ENCODE measurements at places on chromosomes 16 and 17. TPM values are rescaled to one million over a fixed set of nuclear protein-coding genes. Genes with fewer than 3 reads are reported as not detected.

Gene STXBP4
- 16.1 TPM for total RNA-seq

DNA sequence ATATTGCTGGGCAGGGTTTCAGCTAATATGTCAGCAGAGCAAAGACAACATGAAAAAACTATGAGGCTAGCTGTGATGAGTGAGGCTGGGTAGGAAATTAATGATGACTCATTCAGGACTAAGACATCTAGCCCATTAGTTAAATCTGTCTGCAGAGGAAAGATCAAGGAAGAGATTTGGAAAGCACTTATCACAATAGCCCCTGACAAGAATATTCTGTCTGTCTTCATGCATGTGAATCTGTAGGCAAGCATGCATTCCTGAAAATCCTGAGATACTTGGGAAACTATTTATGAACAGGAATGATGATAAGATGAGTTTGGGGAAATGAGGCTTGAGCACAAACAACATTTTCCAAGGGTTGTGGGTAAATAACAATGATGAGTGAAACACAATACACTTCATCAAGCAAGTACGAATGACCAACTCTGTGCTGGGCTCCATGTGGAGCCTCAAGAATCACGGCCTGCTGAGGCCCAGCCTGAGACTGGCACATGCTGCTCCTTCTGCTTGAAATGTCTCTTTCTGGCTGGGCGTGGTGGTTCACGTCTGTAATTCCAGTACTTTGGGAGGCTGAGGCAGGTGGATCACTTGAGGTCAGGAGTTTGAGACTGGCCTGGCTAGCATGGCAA is 96.5 kb upstream of the ASIC2 start:
- no peak for DNase-seq

Gene RRAD
- 1.1 TPM for total RNA-seq

Gene CHST6
- total RNA-seq, result 1.1 TPM

- DNase-seq, result no peak
These were observed 30.6 kb downstream of the ASIC2 start for GRCh38 chr17:33262266-33263123.

GRCh38 chr16:55834049-55834448 is 1.2 kb upstream of the CES1 start:
- no peak for DNase-seq

DNA sequence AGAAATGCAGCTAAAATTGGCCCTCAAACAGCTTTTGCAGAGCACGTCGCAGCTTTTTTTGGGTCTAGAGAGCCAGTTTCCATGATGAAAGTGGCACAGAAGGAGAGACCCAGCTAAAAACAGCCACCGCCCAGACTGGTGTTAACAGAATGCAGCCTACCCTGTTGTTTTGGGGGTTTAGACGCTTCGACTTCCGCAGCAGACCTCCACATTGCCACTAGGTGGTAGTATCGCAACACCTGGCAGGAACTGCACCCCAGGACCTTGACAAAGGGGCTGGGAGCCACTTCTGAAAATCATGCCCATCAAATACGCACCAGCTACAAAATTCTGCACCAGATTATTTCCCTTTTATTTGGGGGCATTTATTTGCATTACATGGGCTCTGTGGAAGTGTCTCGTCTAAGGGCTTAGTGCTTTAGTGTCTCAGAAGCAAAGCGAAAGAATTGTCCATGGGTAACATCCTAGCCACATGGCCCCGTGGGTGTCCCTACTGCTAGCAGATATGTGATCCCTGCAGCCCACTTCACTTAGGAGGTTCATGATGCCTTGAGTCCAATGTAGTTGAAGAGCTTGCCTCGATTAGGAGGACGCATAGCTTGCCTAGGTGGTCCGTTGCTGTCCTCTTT is 167.1 kb downstream of the HAPSTR1 start:
- DNase-seq, result peak; percentile 44

Gene C16orf96
- 0.19 TPM for total RNA-seq

GRCh38 chr17:70242781-70243437 is 73.6 kb downstream of the KCNJ2 start:
- DNase-seq, result no peak

Gene GPR139
- not detected for total RNA-seq

- DNase-seq, result no peak
These were observed 6.6 kb downstream of the NDRG4 start for GRCh38 chr16:58506241-58507194.

Gene HS3ST3B1
- 1.9 TPM for total RNA-seq

Gene SEBOX
- total RNA-seq, result not detected

GRCh38 chr16:73616166-73616753 is 568.3 kb upstream of the ZFHX3 start:
- peak; percentile 19 for DNase-seq

- no peak for DNase-seq
These were observed 1.0 kb downstream of the ZNF319 start for GRCh38 chr16:57999366-57999970.

DNA sequence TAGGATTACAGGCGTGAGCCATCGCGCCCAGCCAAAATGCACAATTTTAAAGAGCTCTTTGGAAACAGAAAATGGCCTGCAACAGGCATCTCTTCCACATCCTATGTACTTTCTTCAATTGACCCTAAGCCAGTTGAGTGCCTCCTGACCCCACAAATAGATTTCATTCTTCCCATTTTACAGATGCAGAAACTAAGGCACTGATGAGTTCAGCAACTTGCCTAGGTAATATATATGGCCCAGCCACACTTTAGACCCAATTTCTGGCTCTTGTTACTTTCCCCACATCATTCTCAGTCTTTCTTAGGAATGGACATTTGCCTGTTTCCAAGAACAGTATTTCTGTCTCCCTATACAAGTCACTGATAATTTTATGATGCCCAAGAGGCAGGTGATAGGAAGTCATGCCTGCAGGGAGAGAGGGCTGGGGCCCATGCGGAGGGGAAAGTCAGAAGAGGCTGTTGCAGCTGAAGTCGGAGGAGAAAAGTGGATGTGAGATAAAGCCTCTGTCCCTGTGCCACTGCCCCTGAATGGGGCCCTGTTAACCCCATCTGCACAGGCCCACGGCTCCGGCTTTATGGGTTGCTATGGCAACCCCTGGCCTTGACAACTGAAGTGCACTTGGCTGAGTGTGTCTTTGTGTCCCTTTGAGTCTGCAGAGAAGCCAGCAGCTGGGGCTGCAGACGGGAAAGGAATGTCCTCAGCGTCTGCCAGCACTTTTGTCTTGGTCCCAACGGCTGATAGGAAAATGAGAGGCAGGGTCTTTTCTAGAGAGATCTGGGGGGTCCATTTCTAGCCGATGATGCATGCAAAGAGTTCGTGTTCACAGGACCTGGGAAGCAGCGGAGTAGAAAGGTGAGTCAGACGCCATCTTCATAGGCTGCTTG is 45.9 kb downstream of the ABAT start:
- DNase-seq, result peak; percentile 40

Gene DPEP3
- not detected for total RNA-seq

GRCh38 chr16:2774161-2774891 is 2.8 kb downstream of the ELOB start:
- no peak for DNase-seq

GRCh38 chr17:78725448-78726021 is 56.5 kb downstream of the CYTH1 start:
- no peak for DNase-seq

DNA sequence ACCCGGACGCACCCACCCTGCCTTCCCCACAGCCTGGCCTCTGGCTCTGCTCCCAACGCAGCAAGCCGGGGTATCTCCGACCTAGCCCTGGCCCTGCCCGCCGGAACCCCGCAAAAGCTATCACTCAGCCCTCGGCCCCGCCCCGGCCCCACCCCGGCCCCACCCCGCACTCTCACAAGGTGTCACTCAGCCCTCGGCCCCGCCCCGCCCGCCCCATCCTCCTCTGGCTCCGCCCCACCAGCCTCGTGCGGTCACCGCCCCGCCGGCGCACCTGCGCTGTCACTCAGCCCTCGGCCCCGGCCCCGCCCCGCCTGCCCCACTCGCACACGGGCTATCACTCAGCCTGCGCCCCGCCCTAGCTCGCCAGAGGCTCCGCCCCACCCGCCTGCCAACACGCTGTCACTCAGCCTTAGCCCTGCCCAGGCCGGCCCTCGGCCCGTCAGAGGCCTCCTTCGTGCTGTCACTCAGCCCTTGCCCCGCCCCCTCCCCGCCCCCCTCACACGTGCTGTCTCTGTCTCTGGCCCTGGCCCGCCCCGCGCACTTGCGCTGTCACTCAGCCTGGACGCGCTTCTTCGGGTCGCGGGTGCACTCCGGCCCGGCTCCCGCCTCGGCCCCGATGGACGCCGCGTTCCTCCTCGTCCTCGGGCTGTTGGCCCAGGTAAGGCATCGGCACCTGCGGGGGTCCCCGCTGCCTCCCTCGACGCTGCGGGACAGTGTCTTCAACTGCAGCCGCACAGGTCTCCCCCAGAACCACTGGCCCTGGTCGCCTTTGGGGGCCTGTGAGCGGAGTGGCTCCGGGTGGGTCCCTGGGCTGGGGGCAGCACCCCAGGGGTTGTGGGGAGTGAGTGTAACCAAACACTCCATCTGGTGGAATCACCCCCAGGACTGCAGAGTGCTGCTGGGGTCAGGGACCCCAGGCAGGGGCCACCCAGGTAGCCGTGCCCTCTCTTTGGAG is at the start of gene CDH15:
TSS of gene CDH15 (plus strand) at position 533 of the 955 bp plus-strand sequence. CDS start at position 617, 84 bp downstream.
- peak; percentile 98 for DNase-seq

GRCh38 chr16:76535-77272 is 1.3 kb upstream of the MPG start:
- no peak for DNase-seq

Gene CDK5R1
- total RNA-seq, result 6.6 TPM

Gene KRT15
- total RNA-seq, result 10.5 TPM

DNA sequence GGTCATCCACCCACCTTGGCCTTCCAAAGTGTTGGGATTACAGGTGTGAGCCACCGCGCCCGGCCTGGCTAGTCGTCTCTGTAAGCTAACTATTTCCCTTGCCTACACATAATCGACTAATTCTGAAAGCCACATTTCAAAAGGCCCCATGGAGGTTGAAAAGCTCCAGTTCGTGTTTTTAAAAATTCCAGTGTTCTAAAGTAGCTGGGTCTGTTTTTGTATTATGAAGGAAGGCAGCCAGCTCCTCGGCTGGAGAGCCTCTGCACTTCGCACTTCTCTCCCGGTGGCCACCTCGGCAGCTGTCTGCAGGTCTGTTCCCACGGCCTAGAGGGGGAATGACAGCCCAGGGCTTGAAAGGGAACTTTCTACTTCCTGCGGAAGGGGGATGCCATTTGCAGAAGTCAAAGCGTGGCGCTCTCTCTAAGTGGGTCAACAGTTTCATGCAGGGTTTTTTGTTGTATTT is 16.9 kb downstream of the HASPIN start:
- no peak for DNase-seq

GRCh38 chr17:27946513-27946912 is 53.3 kb upstream of the LYRM9 start:
- DNase-seq, result no peak

- no peak for DNase-seq
These were observed 1.1 kb downstream of the LASP1NB start for GRCh38 chr17:38926293-38927070.

Measured in Caco-2 (cell line).